RWPE2 (cell line): ENCODE measurements at places on chromosomes 7 and 10.

DNA sequence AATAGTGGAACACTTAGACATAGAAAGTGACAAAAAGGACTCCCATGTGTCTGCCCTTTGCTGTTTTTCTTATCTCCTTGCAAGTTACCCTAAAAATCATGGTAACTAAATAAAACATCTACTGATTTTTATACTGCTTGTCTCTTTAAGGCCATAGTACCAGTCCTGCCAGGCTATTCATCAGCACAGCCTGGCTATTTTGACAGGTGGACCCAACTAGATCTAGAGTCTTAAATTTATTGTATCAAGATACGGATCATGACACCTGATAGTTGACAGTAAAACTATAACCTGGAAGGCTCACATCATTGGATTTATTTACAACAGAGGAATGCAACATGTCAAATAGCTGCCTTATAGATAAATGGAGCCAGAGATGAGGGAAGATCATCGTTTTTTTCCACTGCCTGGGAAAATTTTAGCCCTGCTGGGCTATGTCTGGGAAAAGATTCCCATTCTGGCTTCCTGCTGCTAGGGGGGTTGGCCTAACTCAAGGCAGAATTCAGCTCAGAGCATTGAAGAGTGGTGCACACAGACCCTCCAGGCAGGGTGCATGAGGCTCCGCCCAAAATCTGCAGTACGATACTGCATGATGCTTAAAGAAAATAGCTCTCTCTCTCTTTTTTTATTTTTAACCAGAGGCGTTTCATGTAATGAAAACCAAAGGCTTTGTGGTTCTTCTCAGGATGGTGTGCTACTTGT is 292.0 kb upstream of the FZD8 start:
- DNase-seq = no peak

DNA sequence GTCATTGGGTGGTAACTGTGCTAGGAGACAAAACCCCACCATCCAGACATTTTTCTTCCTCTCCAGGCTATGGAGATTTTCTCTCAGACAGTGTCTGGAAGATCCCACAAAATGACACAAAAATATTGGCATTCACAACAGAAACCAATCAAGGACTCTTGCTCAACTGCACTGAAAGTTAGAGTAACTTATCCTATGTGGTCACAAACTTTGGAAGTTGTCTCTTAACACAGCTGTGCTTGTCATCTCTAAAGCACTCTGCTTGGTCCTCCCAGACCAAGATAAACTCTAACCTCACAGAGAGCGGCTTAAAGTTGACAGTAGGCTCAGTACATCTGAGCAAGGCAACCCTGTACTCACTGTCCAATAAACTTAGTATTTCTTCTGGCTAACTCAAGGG is 74.9 kb downstream of the AKR1C4 start:
- DNase-seq = no peak

DNA sequence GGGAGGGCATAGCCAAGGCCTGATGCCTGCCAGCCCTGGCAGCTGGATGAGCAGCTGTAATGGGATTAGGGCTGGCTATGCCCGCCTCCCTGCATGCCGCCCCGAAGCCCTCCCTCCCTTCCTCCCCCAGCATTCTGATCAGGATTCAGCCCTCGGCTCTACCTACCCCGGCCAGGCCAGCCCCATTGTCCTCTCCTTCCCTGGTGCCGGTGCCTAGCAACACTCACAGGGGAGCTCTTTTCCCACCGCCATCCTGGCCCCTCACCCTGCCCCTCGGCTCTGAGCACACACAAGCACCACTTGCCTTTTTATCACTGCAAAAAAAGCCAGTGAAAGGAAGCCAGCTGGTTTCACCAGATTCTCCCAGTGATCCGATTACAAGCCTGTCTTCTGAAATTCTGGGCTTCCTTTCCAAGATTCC is 9.0 kb upstream of the ADCYAP1R1 start:
- no peak for DNase-seq

- no peak for DNase-seq
Observed at GRCh38 chr7:94059746-94060145, 55.6 kb upstream of the BET1 start.

- DNase-seq = no peak
Observed at GRCh38 chr7:151863386-151864079, 13.4 kb downstream of the PRKAG2 start.

DNA sequence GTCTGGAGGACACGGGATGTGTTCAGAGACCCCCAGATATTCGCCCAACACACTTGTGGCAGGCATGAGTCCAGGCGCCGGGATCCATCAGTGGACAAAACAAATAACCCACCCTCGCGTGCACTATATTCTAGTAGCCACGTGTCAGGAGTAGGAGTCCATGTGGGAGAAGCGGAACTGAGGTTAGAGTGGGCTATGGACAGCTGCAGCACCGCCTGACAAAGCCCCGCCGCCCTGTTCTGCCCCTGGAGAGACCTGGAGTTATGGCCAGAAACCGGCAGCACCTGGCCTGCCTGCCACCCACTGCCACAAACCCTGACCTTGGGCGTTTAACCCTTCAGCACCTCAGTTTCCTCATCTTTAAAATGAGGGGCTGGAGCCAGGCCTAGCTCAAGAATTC is 181.0 kb upstream of the RNF32 start:
- DNase-seq = no peak

DNA sequence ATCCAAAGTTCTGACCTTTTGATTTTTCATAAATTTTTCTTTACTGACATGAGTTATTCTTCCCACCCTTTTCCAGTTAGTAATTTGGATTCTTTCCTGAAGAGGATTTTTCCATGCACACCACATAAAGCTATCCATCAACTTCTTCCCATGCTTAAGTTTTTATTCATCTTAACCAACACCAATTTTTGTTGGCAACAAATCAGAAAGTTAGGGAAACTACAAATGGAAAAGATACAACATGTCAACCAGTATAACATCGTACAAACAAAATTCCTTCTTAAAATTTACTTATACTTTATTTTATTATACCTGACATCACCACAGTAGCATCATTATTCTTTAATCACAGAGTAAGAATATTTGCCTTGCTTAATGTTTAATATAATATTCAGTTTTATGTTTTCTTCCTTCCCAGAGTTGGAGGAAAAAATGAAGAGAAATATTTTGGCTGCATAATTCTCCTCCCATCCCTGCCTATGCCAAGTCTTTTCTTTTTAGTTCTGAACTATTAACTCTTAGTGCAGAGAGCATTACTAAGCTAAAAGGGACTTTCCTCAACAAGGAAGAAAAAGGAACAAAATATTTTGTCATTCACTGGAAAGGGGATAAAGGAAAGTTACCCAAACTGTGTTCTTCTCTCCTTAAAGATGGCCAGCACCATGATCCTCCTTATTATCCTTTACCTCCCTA is 67.5 kb upstream of the MEOX2 start:
- DNase-seq = no peak

DNA sequence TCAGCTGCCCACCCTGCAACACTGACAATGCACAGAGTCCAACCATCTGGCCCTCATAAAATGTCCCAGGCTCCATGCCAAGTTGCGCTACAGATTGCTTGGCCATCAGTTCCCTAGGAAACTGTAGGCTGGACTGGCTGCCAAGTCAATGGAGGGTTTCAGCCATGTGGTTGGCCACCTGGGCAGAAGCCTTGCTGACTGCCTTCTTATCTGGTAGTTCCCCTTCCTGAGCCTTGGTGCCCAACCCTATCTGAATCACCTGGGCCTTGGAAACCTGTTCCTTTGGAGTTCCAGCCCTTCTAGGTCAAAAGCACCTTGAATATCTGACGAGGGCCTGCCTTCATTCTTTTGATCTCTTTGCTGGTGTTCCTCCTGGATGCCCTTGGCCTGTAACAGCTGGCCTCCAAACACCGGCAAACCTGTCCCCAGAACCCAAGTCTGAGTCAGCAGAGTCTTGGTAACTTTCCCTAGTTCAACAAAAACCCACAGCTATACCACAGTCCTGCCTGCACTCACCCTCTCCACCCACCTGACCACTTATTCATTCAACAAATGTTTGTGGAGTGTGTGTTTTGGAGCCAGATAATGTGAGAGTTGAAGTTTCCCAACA is 37.4 kb upstream of the KDM7A start:
- no peak for DNase-seq

- DNase-seq = no peak
Observed at GRCh38 chr7:51633596-51633995, 317.0 kb upstream of the COBL start.

DNA sequence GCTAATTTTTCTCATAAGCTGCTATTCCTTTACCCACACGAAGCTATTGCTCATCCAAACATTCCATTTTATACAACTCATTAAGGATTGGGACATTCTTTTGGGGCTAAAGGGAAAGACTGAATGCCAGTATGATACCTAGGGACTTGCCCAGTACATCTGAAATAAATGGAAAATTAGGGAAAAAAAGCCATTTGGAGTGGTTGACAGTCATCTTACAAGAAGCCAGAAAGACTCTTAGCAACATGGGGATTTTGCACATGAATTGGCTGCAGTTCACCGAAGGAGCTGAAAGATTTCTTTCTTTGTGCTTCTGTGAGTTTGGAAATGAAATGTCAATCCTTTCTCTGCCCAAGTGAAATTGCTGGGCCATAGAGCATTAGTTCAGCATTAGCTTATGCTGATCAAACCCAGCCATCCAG is 43.3 kb upstream of the MTURN start:
- no peak for DNase-seq

GRCh38 chr7:151391358-151391730 is 18.5 kb downstream of the WDR86 start:
- no peak for DNase-seq

DNA sequence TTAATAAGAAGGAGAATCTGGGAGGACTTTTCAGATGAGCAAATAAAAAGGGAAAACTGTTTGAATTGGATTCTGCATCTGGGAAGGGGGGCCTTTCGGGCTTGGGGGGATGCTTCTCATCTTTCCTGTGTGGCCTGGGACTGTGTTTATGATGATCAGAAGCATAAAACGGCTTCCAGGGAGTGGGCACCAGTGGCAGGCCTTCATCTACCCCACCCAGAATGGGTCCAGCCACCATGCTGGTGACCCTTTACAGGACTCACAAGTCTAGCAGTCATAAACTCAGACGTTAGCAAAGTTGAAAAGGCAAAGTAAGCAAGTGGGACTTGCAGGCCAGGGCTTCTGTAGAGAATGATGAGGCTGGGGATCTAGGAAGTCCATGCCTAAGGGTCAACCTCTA is 198.3 kb upstream of the ZMIZ1 start:
- DNase-seq = no peak

DNA sequence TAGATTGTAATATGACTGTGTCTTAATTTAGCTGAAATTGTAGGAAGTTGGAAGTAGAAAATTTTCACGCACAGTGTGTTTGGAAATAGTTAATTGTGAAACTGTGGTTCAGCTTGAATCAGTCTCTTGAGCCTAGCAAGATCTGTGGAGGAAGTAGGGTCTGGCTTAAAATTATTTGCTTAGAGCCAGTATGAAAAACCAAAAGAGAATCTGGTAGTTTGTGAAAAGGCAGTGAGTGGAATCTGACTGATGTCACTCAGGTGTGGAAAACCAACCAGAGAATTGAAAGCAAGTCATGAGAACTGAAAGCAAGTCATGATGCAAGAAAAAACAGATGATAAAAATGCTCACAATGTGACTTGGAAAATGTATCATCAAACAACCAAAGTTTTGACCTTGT is 11.5 kb downstream of the LIPJ start:
- no peak for DNase-seq

DNA sequence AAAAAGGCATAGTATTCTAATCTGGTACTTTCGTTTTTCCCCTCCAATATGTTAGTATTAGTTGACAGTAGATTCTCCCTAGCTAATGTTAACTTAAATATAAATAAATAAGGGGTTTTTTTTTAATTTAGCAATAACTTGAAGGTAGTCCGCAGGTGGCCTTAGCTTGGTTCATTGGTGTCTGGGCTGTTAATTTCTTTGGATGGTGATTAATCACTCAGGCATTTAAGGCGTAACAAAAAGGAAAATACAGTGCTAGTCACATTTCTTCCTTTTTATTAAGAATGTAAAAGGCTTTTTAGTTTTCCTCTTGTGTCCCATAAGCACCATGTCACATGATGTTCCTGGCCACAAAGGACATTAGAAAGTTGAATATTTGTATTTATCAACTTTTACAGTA is 161.0 kb upstream of the POT1 start:
- no peak for DNase-seq

DNA sequence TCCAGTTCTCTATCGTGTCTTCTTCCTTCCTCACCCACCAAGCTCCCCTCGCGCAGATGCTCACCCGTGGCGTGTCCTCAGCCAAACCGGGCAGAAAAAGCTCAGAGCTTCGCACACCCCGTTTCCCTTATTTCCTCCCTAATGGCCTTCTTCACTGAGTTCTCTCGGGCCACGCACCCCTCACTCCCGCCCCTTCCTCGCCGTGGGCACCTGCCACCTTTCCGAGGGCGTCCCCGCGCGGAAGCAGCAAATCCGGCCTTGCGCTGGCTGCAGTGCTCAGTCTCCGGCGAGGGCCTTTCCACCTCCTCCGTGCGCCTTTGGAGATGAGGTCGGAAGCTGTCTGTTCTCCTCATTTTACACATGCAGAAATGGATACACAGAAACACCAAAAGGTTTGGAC is 12.4 kb upstream of the CALML3 start:
- DNase-seq = no peak

DNA sequence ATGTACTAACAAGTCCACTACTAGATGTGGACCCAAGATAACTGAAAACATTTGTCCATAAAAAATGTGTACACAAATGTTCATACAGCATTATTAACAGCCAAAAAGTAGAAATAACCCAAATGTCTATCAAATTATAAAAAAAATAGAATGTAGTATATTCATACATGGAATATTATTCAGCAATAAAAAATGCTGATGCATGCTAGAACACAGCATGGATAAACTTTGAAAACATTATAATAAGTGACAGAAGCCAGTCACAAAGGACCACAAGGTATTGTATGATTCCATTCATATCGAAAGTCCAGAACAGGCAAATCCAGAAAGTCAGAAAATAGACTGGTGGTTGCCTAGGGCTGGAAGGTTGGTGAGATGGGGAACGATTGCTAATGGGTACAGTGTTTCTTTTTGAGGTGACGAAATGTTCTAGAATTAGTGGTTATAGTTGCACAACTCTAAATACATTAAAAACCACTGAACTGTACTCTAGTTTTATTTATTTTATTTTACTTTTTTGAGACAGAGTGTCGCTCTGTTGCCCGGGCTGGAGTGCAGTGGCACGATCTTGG is 43.3 kb upstream of the ANLN start:
- DNase-seq = no peak

- no peak for DNase-seq
Observed at GRCh38 chr10:32060347-32060746, 4.1 kb upstream of the KIF5B start.

GRCh38 chr7:110307776-110308175 is 783.2 kb upstream of the LRRN3 start:
- no peak for DNase-seq

- no peak for DNase-seq
Observed at GRCh38 chr10:15141136-15142054, 27.1 kb downstream of the NMT2 start.

DNA sequence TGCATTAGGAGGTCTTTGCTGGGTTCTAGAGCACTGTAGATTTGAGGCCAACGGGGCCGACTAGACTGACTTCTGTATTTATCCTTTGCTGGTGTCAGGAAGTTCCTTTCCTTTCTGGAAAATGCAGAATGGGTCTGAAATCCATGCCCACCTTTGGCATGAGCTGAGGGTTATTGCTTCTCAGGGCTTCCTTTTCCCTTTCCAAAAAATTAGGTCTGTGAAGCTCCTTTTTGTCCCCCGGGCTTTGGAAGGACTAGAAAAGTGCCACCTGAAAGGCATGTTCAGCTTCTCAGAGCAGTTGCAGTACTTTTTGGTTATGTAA is 675 bp downstream of the IL6 start:
- DNase-seq = no peak
